Vagina (tissue), 2 donors: ENCODE measurements at places on chromosomes 2 and 18. TPM values are rescaled to one million over a fixed set of nuclear protein-coding genes. Genes with fewer than 3 reads are reported as not detected.

CHMP3 gene
- total RNA-seq, result 49.6 TPM

SLC4A3 gene
- 13.5 TPM for total RNA-seq

REEP1 gene
- 13.5 TPM for total RNA-seq

GAL3ST2 gene
- total RNA-seq, result 0.98 TPM

ABCB6 gene
- total RNA-seq, result 23.8 TPM

VSNL1 gene
- 19.2 TPM for total RNA-seq

COMMD1 gene
- total RNA-seq, result 43.0 TPM

NEU2 gene
- not detected for total RNA-seq

YIPF4 gene
- 10.6 TPM for total RNA-seq

SYT4 gene
- total RNA-seq, result 4.7 TPM

RESP18 gene
- not detected for total RNA-seq

RAPH1 gene
- total RNA-seq, result 22.6 TPM

SERPINB10 gene
- 0.98 TPM for total RNA-seq

DSC3 gene
- total RNA-seq, result 176 TPM

SMCHD1 gene
- total RNA-seq, result 62.4 TPM

DAPL1 gene
- 101 TPM for total RNA-seq

KATNAL2 gene
- 5.2 TPM for total RNA-seq

MYO5B gene
- total RNA-seq, result 22.6 TPM
